Kidney glomerular epithelial cell (primary cell): ENCODE measurements at places on chromosomes 2 and 18.

- no peak for DNase-seq
Measured at GRCh38 chr2:204239411-204240165, 303.0 kb downstream of the ICOS start.

DNA sequence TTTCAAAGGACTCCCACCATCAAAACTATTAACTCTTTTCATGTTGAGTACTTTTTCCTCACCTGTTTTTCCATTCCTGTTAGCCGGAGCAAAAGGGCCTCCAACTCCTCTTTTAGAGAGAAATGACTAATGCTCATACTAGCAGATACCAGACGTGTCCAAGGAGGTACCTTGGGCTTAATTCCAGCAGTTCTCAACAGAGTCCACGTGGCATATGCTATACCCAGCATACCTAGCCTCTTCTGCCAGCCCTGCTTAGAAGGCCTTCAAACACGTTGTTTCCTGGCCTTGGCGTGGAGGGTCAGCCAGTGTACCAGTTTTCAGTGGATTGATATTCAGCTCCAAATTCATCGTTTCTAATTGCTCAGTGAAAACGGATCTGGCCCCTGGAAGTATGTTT lies 123.9 kb downstream of the MGAT5 start:
- DNase-seq, result no peak

DNA sequence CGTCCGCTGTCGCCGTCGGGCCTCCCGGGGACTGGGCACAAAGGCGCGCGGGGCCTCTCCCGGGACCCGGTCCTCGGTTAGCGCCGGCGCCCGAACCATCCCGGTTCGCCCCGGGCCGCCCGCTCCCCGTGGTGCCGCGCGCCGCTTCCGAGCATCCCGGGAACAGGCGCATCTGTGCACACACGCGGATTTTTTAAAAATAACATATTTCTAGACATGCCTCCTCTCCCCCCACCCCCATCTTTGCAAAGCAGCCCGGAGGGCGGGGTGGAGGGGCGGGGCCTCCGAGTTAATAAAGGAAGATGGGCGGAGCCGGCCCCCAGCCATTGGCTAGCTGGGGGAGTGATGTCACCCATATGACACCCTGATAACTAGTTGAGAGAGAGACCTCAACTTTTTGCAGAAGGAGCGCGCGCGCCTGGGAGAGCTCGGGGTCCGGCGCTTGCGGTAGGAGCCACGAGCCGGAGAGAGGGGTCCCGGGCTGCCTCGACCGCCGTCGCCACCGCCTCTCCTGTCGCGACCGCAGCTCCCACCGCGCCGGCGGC lies at the start of gene SOX11:
SOX11 (plus strand) TSS at position 400 of the 545 bp plus-strand sequence. CDS start 338 bp downstream, outside the sequence.
- DNase-seq, result peak; percentile 26

- no peak for DNase-seq
Measured at GRCh38 chr2:132676999-132677398, 7.0 kb upstream of the LYPD1 start.

DNA sequence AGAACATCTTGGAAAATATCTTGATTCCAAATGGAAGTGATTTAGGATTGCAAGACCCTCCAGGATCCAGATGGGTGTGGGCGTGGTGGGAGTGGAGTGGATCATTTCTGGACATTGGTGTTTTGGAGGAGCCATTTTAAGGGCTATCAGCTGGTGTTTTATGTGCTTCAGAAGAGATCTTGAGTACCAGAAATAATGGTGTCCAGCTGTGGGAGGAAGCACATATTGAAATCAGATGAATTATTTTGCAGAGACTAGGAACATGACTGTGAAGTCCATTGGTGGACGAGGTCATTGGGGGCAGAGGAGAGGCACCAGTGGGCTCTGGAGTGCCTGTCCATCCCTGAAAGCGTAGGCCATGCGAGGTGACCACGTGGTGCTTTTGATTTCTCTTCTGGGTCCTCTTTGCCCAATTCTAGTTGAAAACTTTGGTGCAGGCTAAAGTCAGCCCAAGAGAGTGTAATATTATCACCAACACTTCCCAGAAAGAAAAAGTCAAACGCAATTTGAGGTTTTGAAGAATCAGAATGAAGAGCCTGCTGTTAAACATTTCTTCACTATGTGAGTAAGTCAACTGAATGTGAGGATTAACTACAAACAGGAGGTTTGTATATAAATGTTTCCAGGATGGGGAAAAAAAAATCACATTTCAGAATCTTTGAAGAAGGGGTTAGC lies 31.6 kb downstream of the RNF144A start:
- DNase-seq, result no peak

GRCh38 chr2:215835231-215835630 lies 178.1 kb downstream of the MREG start:
- DNase-seq, result no peak

DNA sequence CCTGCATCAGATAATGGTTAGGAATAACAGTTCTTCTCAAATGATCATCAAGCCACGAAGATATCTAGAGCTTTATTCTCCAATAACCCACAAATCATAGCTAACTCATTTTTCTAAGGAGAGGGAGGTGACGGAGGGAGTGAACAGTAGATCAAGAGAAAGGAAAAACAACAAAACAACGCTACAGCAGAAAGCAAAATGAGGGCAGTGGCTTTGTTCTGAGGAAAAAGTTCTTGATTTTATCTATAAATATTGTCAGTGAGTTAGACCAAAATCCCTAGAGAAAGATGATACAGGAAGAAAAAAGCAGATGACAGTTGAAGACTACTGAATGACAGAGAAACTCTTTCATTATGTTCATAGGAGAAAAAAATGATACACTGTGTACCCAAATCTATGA lies 71.0 kb downstream of the STK39 start:
- no peak for DNase-seq

DNA sequence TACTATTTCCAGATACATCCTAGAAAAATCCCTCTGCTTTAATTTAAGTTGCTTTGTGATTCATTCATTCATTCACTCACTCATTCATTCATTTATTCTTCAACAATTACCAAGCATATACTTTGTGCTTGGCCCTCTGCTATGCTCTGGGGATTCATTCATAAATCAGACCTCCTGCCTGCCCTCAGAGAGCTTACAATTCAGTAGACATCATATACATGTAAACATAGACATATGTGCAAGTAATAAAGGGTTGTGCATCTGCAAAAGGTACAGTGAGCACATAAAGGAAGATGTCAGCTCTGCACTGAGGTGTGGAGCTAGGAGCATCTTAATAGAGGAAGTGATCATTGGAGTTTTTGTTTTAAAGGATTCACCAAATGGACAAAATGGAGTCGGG lies 189.4 kb downstream of the AGPS start:
- no peak for DNase-seq

- no peak for DNase-seq
Measured at GRCh38 chr2:116222793-116223192, 1591.7 kb upstream of the DDX18 start.

- no peak for DNase-seq
Measured at GRCh38 chr18:46831434-46831833, 74.6 kb upstream of the ST8SIA5 start.

DNA sequence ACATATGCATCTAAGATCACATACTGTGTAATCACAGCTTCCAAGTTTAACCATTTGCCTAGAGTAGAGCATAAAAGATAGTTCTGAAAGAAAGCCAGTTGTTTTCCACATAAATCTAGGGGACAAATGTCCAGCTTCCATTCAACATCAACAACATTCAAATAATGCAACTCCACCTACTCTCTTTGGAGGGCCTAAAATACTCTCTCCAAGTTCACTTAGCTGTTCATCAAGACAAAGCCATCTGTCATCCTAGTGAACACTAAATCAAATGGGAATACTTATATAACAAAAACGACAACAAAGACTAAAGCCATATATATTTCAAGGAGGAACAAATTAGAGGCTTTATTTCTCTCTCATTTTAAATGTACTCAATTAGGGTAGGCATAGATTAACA lies 221.5 kb upstream of the CDH2 start:
- DNase-seq, result no peak

DNA sequence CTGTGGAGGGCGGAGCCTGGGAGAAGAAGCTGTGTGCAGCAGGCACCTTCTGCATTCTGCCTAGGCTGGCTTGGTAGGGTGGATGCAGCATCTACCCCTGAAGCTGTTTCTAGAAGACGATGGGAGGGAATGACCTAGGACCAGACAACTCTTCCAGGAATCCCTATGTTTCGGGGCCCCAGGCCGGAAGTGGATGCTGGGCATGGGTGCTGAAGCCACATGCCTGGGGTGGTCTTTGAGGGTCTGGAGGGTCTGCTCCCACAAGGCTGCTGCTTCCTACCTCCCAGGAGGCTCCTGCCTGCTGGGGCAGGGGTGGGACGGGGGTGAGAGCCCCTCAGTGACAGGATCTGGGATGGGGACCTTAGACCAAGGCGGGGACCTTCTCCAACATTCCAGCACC lies 61.0 kb downstream of the CIB4 start:
- no peak for DNase-seq

DNA sequence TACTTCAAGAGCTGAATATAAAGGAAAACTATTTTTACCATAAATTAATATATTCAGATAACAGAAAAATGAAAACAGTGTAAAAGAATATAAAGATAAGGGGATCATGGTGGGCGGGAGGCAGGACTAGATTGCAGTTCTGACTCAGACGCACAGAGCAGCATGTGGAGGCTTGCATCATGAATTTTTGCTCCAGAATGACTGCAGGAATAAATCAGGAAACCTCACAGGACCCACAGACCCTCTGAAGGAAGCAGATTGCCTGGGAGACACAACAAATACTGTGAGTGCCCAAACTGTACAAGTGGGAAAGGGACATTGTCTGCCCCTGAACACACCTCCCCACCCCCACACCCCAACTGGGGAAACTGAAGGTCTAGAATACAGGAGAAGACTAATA lies 19.2 kb upstream of the SIGLEC15 start:
- no peak for DNase-seq
